Thoracic aorta (tissue), 2 donors: ENCODE measurements at places on chromosomes 1 and 21. TPM values are rescaled to one million over a fixed set of nuclear protein-coding genes. Genes with fewer than 3 reads are reported as not detected.

PER3 gene
- 21.7 TPM for total RNA-seq

AMPD1 gene
- total RNA-seq: 0.41 TPM

AVPR1B gene
- total RNA-seq: not detected

- H3K27ac ChIP-seq: no peak overlapping the region
- H3K36me3 ChIP-seq: no peaks in the 10 kb centered on the region
- no peaks in the 10 kb centered on the region for H3K27me3 ChIP-seq
- no peak for DNase-seq
- H3K4me3 ChIP-seq: no peak overlapping the region
These were observed 59.2 kb upstream of the TNR start for GRCh38 chr1:175802407-175803123.

DNA sequence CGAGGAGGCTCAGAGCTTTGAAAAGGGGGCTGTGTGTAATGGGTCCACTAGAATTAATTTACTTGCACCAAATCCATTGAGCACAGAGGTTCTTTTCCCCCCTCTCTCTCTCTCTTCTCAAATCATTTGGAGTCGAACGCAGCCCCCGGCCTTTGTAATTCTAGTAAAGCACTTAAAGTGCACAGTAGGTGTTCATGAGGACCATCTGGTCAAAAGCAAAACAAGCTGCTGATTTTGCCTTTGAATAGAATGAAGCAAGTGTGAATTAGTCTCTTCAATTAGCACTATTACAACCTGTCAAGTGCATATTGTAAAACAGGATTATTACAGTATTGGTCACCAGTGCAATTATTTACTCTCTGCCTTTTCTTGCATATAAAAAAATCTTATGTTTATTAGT, 259.9 kb downstream of the FAF1 start:
- H3K27ac ChIP-seq: no peak overlapping the region
- no peaks in the 10 kb centered on the region for H3K27me3 ChIP-seq
- DNase-seq: no peak
- H3K4me1 ChIP-seq: no peaks in the 10 kb centered on the region

GRCh38 chr1:178540646-178541045, 27.7 kb downstream of the TEX35 start:
- no peak overlapping the region for H3K27ac ChIP-seq
- no peaks in the 10 kb centered on the region for H3K27me3 ChIP-seq
- no peaks in the 10 kb centered on the region for H3K36me3 ChIP-seq
- H3K4me3 ChIP-seq: no peak overlapping the region
- no peak for DNase-seq

GRCh38 chr1:211335522-211336157, 9.0 kb downstream of the TRAF5 start:
- H3K4me3 ChIP-seq: no peak overlapping the region
- peaks cover 41% of the 10 kb centered on the region for H3K4me1 ChIP-seq
- H3K27me3 ChIP-seq: no peaks in the 10 kb centered on the region
- no peak overlapping the region for H3K27ac ChIP-seq

GRCh38 chr1:31441558-31441957, 28.5 kb downstream of the SERINC2 start:
- no peaks in the 10 kb centered on the region for H3K4me1 ChIP-seq
- H3K4me3 ChIP-seq: no peak overlapping the region
- no peak for DNase-seq
- H3K27ac ChIP-seq: no peak overlapping the region
- H3K27me3 ChIP-seq: no peaks in the 10 kb centered on the region

DNA sequence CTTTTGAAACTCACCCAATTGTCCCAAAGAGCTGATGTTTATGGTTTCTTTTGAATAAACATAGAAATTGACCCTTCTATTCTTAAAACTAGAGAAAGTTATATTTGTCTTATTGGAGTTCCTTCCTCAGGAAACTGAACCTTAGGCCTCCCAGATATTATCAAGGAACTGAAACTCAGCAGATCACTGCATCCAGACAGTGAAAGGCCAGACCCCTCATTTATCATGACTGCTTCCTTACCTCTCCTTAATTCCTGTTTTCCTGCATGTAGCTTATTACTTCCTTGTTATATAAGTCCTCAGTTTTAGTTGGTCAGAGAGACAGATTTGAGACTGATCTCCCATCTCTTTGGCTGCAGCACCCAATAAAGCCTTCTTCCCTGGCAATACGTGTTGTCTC, 27.5 kb downstream of the SLC22A15 start:
- no peak for DNase-seq
- no peak overlapping the region for H3K4me3 ChIP-seq
- H3K36me3 ChIP-seq: no peaks in the 10 kb centered on the region
- peaks cover 17% of the 10 kb centered on the region for H3K4me1 ChIP-seq
- no peak overlapping the region for H3K27ac ChIP-seq

DNA sequence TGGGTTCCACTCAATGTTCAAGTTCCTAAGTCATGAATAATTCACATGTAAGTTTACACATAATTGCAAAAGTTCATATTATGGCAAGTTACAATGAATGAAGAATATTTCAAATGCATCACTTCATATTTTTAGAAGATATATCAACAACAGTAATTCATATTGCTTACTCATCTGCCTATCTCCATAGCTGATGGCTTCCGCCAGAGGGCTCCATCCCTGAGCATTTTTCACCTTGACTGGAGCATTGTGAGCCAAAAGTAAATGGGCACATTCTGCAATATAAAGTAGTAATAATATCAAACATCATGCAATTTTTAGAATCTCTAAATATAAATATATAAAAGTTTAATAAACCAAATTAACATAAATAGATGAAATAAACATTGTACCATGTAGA, 29.8 kb downstream of the ANKRD13C start:
- DNase-seq: no peak
- peaks cover 4% of the 10 kb centered on the region for H3K4me1 ChIP-seq
- no peaks in the 10 kb centered on the region for H3K27me3 ChIP-seq
- H3K36me3 ChIP-seq: no peaks in the 10 kb centered on the region
- no peak overlapping the region for H3K4me3 ChIP-seq

DNA sequence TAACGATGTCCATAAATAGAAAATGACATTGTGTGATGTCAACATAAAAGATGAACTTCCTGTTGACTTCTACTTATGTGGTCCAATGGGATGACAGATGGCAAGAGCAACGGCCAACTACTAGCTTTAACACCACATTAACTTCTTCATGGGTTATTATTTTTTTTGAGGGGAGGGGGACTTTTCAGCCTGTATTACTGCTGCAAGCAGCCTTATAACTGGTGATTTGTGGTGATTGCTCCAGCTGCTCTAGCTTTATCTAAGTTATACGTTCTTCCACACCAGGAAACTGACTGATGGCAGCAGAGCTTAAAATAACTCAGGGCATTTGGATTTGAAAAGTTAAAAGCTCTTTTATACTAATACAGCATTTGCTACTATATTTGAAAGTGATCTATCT, 228.8 kb upstream of the B3GALT2 start:
- H3K4me1 ChIP-seq: no peaks in the 10 kb centered on the region
- H3K36me3 ChIP-seq: no peaks in the 10 kb centered on the region
- H3K27me3 ChIP-seq: no peaks in the 10 kb centered on the region
- no peak overlapping the region for H3K27ac ChIP-seq

DNA sequence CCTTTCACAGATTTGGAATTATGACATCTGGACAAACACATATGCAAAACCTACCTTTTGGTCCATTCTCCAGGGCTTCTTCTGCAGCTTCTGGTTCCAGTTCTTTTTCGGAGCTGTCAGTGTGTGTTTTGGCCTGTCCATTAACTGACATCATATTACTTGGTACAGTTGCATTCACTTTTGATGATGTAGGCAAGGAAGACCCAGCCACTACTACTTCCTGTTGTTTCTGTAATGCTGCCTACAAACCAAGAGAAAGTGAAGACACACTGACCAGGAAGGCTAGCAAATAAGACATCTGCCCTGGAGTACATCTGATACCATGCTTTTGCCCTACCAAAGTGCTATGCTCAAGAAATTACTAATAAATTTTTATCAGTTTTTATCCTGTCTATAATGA, 31.9 kb downstream of the ACBD3 start:
- H3K27me3 ChIP-seq: no peaks in the 10 kb centered on the region
- H3K27ac ChIP-seq: no peak overlapping the region
- no peak overlapping the region for H3K4me3 ChIP-seq
- H3K4me1 ChIP-seq: peaks cover 17% of the 10 kb centered on the region
- peaks cover 6% of the 10 kb centered on the region for H3K36me3 ChIP-seq

DNA sequence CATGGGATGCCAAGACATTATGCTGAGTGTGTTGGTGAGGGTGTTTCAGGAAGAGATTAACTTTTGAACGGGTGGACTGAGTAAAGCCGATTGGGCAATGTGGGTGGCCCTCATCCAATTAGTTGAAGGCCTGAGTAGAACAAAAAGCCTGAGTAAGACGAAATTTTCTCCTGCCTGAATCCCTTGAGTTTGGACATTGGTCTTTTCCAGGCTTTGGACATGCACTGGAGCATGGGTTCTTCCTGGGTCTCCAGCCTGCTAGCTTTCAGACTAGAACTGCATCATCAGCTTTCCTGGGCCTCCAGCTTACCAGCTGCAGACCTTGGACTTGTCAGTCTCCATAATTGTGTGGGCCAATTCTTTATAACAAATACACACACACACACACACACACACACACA, 63.6 kb downstream of the NIBAN1 start:
- H3K27me3 ChIP-seq: no peaks in the 10 kb centered on the region
- H3K4me1 ChIP-seq: peaks cover 71% of the 10 kb centered on the region
- peak; percentile 64 for DNase-seq
- no peaks in the 10 kb centered on the region for H3K36me3 ChIP-seq

- no peak for DNase-seq
These were observed 81.1 kb upstream of the GPR88 start for GRCh38 chr1:100456880-100457279.

GRCh38 chr1:183841950-183842794, 37.3 kb downstream of the RGL1 start:
- H3K36me3 ChIP-seq: no peaks in the 10 kb centered on the region
- no peak for DNase-seq
